ENCODE measurements at places on chromosomes 6 and 20.

GRCh38 chr6:128573036-128573435 is 52.6 kb upstream of the PTPRK start:
- no peak for DNase-seq

DNA sequence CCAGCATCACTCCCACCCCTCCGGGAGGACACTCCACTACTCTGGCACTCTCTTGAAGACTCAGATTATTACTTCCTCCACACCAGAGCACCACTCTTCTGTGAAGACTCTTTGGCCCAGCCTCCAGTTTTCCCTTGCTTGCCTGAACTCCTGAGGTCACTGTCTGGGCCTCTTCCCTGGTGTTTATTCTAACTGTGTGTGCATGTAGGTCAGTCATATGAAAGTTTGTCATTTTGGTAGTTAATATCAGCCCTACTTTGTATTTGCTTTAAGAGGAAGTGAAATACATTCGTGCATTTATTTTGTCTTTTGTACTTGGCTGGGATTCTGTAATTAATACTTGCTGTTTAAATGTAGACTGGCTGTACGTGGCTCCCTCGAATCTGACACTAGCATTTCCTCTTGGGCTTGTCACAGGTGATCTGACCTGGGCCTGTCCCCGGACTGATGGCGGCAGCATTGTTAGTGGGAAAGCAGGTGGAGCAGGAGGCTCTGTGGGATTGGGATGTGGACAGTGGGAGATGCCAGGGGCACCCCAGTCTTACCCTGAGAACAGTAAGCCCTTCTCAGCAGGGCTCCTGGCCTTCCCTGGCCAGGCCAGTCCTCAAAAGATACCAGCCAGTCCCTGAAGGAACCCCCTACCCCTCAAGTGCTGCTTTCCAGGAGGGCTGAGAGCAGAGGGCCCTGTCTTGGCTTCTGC is 350.5 kb downstream of the CDC5L start:
- DNase-seq, result no peak

- DNase-seq, result no peak
These were observed 65.7 kb downstream of the SULF2 start for GRCh38 chr20:47719625-47720024.

- DNase-seq, result no peak
These were observed 193.2 kb upstream of the SALL4 start for GRCh38 chr20:51995551-51995951.

DNA sequence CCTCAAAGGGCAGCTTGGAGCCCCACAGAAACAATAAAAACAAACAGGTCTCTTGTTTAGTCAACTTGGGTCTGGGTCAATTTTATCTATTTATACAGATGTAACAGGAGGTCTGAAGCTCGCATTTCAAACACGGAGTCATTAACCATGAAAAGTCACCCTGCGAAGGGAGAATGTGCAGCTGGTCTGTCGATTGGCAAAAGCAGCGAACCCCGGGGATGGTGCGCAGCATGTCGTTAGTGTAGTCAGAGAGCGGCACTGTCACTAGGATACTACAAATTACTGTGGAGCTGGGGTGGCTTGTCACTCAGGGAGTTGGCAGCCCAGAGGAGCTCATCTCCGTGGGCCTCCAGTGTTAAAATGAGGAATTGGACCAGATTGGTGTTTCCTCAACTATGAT is 190.4 kb upstream of the ARG1 start:
- DNase-seq, result no peak

- no peak for DNase-seq
These were observed 6.7 kb downstream of the DEF6 start for GRCh38 chr6:35304299-35304698.

- no peak for DNase-seq
These were observed 107.3 kb downstream of the TFAP2C start for GRCh38 chr20:56736285-56736857.

GRCh38 chr20:51122931-51123658 is 100.2 kb upstream of the KCNG1 start:
- no peak for DNase-seq

DNA sequence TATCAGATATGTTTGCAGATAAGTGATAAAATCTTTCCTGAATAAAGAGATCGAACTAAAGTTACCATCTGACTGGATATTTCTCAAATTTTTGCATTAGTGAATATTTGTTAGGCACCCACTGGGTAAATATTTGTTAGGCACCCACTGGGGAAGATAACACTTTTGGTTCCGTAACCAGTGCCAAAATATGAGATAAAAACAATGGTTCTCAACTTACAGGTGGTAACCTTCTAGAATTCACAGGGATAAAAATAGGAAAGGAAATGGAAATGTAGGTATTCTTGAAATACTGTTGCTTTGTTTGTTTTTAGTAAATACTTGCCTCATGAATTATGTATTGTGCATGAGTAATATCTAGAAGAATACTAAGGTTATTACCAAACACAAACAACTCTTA is 245.0 kb upstream of the KHDRBS2 start:
- no peak for DNase-seq

DNA sequence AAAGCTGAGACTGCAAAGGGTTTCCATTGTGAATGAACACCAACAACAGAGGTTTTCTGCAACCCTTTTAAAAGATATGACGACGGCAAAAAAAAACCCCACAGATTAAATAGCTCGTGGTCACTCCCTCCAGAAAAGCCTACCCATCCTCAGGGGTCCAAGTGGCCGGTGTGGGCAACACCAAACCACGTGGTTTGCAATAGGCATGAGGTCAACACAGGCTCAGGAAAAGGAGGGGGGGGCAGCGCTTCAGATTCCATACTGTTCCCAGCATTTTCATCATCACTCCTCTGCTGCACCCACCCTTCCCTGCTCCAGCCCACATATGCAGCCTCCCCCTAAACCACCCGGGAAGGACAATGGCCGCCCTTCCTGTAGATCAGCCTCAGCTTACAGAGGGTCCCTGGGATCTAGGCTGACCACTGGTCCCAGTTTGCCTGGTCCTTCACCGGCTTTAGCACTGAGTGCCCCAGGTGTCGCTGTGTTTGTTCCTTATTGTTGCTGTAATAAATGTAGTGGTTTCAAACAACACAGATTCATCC is 122.8 kb upstream of the PHACTR3 start:
- DNase-seq, result no peak

GRCh38 chr6:168035098-168035660 is 37.7 kb downstream of the KIF25 start:
- DNase-seq, result no peak

DNA sequence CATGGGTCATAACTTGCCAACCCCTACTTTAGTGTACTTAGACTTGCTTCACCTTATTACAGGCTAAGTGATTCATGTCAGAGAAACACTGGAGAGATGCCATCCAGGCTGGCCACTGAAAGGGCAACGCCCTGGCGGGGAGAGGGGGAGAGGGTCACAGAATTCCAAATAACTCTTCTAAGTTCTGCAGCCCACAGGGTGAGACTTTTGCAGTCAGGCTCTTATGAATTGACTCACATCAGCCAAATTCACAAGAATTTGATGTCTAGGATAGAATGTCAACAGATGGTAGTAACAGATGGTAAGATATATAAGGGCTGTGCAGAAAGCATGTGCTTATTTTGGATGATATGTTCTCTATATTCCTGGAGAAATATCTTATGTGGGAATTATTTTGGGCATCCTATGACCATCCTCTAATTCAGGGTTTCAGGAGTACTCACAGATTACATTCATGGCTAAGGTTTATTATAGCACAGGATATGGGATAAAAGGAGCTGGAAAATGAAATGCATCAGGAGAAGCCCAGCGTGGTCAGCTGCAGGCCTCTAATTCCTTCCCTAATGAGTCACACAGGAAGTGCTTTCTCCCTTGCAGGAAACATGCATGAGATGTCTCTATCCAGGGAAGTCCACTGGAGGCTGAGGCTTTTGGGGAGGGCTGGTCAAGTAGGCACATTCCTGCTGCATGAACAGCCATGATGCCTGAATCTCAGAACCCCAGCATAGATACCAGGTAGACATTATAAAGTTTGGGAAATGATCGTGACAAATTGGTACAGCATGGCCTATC is 58.7 kb upstream of the RIN2 start:
- no peak for DNase-seq

DNA sequence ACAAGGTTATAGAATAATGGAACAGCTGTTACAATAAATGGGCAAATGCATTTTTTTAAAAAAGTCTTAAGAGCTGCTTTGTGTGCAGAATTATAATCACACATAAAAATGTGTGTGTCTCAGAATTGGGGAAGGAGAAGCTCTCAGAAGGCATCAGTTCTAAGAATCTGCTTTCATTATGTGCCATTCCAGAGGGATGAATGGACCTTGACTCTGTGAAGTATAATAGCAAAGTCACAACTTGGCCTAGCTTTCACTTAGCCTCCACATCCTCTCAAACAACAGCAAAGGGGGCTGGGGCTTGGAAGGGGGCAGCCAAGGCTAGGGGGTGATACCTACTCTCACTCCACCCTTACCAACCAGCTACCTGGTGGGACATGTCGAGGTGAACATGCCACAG is 265.0 kb downstream of the CDC5L start:
- DNase-seq, result no peak

- no peak for DNase-seq
These were observed 46.1 kb downstream of the POU3F2 start for GRCh38 chr6:98880486-98880885.

DNA sequence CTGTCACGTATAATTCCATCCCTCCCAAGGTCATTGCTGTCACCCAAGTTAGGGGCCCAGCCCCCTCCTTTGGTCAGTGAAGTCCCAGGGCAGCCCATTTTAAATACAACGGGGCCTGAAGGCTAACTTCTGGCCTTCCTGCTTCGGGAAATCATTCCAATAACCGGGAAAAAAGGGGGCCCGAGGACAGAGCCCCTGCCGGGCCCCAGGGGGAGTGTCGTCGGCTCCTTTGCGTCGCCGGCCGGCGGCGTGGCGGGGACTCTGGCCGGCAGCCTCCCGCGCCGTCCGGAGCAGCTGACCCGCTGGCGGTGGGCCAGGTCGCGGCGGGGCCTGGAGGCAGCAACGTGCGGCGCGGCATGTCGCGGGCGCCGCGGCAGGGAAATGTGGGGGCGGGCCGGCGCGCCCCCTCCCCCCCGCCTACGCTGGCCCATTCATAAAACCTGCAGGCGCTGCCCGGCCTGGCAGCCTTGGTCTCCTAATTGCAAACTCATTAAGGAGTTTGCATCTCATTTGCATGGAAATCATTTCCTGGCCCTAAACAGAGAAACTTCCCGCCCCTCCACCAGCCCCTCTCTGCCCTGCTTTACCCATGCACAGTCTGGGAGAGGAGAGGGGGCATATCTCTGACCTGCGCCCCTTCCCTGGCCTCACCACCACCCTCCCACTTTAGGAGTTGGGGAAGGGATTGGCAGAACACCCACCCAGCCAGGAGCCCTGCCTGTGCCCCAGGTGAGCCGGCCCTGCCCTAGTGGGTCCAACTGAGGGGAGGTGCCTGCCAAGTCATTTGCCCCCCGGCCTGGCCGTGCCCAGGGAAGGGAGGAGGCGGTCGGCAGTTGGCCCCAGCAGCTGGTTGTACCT is 50.7 kb downstream of the MRPL14 start:
- DNase-seq, result no peak

DNA sequence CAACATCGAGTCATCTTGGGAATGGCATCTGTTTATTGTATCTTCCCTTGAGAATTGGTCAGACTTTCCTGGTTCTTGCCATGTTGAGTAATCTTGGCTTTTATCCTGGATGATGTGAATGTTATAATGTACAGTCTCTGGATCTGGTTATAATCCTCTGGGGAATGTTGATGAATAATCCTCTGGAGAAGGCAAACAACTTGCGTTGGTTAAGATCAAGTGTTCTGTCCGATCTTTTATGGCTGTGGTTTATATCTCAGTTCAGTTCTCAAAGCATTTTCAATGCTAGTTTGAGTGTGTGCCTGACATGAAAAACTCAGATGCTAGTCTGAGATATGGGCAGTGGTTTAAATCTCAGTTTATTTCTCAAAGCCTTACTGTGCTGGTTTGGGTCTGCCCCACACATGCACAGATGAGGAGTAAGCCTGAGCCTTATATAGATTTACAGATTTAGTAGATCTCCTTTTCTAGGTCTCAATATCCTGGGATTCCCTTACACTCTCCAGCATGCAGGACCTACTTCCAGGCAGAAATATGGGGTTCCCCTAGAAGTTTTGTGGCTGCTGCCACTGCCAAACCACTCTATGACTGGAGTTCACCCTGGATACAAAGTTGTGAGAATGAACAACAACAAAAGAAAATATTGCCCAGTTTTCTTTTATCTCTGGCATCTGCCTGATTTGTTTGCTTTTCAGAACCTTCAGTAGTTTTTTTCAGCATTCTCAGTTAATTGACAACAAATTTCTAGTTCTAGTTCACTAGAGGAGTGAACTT is 191.8 kb upstream of the MAN1A1 start:
- no peak for DNase-seq

DNA sequence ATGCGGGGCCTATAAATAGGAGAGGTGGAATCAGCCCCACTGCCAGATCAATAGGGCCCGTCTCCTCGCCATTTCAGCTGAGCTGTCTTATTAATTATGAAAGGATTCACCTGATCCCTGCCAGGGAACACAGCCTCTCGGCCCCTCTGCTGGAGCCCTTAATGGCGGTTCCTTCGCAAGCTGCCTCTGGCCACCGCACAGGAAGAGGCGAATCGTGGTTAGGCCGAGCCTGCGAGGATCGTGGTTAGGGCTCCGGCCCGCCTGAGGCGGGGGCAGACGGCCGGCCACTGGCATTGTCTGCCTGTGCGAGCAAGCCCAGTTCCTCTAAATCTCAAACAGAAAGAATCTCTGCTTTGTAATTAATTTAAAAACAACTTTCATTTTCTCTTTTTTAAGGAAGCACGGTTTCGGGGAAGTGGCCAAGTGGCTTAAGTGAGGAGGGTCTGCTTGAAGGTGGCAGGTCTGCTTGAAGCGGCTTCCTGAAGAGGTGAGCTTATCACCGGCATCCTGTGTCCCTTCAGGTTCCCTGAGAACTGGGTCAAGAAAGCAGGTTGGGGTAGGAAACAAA is 9.2 kb downstream of the NRN1 start:
- no peak for DNase-seq

DNA sequence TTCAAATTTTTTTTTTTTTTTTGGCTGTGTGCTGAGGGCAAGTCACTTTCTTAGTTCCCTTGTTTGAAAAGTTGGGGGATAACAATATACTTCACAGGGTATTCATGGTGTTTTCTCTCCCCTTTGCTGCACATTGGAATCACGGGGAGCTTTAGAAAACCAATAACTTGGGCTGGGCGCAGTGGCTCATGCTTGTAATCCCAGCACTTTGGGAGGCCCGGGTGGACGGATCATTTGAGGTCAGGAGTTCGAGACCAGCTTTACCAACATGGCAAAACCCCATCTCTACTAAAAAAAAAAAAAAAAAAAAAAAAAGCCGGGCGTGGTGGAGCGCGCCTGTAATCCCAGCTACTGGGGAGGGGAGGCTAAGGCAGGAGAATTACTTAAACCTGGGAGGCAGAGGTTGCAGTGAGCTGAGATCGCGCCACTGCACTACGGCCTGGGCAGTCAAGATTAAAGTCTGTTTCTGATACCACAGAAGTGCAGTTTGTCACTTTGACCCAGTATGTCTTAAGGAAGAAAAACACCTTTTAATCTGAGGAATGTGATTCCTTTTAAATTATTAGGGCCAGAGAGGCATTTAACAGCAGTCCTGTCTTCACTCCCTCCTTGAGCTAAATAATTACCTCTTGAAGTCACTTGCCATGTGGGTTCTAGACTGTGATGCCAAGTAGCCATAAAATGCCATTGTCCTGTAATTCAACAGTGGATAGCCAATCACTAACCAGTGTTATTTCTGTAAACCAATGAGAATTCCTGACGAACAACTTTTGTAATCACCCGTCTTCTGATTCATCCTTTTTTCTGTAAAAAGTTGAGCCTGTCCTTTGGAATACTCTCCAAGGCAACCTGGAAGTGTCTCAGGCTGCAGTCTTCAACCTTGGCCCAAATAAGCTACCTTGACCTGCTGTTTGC is 16.1 kb downstream of the SRSF3 start:
- no peak for DNase-seq

- no peak for DNase-seq
These were observed 172.2 kb downstream of the AIG1 start for GRCh38 chr6:143232849-143233248.

GRCh38 chr6:112469306-112469705 is 122.2 kb downstream of the RFPL4B start:
- no peak for DNase-seq

Data from activated T-helper 1 cell treated with anti-CD3 and anti-CD28 coated beads, Interleukin-2, amount 50 U/mL, for 16 hours (primary cell).